ENCODE measurements at places on chromosomes 3 and 15.

GRCh38 chr3:116929505-116930222 lies 220.1 kb downstream of the TUSC7 start:
- no peak for DNase-seq

DNA sequence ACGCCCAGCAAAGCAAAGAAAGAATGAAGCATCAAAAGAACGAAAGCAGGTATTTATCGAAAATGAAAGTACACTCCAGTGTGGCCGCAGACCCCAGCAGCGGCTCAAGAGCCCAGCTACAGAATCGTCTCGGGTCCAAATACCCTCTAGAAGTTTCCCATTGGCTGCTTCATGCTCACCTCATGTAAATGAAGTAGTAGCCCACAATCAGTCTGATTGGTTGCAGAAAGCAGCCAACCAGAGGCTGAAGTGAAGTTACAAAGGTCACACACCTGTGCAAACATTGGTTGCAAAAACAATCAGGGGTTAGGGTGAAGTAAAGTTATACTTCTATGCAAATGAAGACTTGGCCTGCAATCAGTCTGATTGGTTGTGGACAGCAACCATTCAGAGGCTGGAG lies 32.0 kb downstream of the SV2B start:
- no peak for DNase-seq

DNA sequence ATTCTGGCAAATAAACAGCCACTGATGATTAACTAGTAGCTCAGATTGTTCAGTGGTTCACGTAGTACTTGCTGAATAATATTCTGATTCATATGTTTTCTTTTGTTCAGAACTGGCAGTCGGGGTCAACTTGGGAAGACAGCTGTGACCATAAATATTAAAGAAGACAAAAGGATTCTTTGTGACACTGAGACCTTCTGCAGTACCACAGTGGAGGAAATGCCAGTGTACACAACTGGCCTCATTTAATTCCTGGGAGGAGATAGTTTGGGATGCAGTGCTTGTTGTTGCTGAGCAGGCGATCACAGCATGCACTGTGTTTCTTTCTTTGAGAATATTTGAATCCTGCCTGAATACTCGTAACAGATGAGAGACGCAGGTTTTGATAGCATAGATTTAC lies 26.7 kb upstream of the MCF2L2 start:
- no peak for DNase-seq

- DNase-seq = no peak
Measured at GRCh38 chr15:57502116-57502515, 89.6 kb upstream of the MYZAP start.

DNA sequence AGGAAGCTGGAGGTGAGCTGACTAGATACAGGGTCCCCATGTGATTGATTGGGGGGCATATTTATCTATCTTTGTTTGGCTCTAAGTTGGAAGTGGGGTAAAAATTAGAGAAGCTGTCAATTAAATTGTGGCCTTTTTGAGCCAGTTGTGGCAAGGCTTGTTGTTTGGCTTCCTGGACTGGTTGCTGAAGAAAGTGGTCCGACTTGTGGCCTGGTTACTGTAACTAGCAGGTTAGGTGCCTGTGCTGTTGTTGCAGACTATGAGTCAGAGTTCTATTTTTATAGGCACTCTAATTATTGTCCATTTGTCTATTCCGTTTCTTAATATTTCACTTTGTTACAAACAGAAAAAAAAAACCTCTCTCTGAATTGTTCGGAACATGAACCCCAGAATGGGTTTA lies 129.1 kb upstream of the CNTN6 start:
- no peak for DNase-seq

GRCh38 chr3:156469456-156469855 lies 85.5 kb downstream of the SSR3 start:
- no peak for DNase-seq

DNA sequence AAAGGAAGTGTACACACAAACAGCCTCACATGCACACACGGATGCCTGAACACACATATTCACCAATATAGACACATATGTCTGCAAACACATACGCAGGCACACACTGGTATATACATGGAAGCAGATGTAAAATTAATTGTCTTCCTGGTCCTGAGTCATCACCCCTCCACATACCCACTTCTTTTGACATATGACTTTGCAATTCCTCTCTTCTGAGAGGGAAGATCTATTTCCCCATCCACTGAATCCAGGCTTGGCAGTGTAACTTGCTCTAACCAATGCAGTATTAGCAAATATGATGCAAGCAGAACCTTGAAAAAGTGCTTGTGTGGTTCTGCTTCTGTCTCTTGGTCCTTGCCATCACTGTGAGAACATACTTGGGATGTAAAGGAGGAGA lies 76.8 kb upstream of the HRH1 start:
- DNase-seq = no peak

GRCh38 chr3:188338086-188338485 lies 184.1 kb downstream of the LPP start:
- DNase-seq = no peak

- no peak for DNase-seq
Measured at GRCh38 chr15:79948761-79949160, 22.2 kb downstream of the BCL2A1 start.

- DNase-seq = peak; percentile 31
Measured at GRCh38 chr3:170499562-170500156, 81.0 kb downstream of the CLDN11 start.

DNA sequence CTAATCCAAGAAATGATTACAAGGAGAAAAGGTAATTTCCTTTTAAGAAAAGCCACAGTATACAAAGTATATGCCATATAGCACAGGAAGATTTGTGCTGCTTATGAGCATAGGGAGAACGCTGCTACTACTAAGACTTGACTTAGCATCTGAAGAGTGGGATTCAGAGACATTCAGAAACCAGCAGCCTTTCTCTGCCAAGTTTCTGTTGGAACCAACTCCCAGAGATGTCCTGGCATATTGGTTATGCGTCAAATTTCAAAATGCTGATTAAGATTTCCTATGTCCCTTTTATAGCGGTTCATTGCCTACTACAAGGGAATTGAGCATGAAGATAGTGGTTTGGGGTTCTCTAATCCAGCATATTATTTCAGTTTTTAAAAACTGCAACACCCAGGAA lies 4.9 kb downstream of the NR2E3 start:
- DNase-seq = no peak

DNA sequence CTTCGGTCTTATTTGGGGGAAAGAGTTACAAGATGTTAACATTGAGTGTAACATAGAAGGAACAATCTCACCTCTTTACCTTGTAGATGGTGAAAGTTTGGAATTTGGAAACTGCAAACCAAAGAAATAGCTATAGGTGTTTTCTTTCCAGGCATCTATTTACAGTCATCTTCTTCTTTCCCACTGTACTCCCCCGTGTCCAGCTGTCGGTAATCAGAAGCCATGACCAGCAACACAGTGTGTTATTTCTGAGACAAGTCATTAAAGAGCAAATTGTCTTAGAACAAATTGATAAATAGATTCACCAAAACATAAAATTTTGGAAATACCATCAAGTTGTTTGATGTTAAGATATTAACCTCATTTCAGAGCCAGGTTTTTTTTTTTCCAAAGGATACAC lies 590.5 kb upstream of the NAALADL2 start:
- DNase-seq = no peak

- peak; percentile 24 for DNase-seq
Measured at GRCh38 chr3:183188895-183189462, 26.4 kb upstream of the LAMP3 start.

GRCh38 chr3:192260116-192261010 lies 467.0 kb downstream of the FGF12 start:
- no peak for DNase-seq

DNA sequence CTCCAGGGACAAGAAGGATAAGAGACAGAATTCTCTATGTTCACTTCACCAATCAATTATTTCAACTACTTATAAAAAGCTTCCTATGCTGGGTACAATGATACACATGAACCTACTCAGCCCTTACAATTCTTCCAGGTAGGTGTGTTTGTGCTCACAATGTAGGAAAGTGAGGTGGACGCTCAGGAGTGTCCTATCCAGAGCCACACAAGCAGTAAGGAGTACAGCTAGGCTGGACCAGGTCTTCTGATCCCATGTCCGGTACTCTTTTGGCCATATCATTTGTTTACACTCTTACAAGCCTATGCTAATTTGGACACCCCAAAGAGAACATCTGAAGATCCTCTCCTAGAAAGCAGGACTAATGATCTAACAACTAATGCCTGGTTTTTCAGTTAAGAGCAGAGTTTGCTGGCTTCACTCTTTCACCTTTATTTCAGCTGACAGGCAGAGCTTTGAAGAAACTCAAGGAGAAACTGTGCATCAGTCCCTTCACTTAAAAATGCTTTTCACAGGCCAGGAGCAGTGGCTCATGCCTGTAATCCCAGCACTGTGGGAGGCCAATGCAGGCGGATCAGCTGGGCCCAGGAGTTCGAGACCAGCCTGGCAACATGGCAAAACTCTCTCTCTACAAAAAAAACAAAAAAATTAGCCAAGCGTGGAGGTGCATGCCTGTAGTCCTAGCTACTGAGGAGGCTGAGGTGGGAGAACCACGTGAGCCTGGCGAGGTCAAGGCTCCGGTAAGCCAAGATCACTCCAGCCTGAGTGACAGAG lies 27.5 kb downstream of the IGF2BP2 start:
- DNase-seq = no peak

- DNase-seq = no peak
Measured at GRCh38 chr3:25277503-25277902, 150.6 kb upstream of the RARB start.

Data from GM12891 (cell line).